HepG2 (cell line): ENCODE measurements at places on chromosomes 12 and 14. TPM values are rescaled to one million over a fixed set of nuclear protein-coding genes. Genes with fewer than 3 reads are reported as not detected.

GRCh38 chr14:51901475-51902024 lies 41.1 kb downstream of the GNG2 start:
- no peaks in the 10 kb centered on the region for H3K4me1 ChIP-seq
- no peaks in the 10 kb centered on the region for H3K36me3 ChIP-seq
- DNase-seq, result no peak
- no peak overlapping the region for H3K4me3 ChIP-seq
- H3K27me3 ChIP-seq, result no peaks in the 10 kb centered on the region

GRCh38 chr12:49945394-49946080 lies 5.0 kb upstream of the AQP2 start:
- peaks cover 22% of the 10 kb centered on the region for H3K4me1 ChIP-seq
- no peak overlapping the region for H3K4me3 ChIP-seq

WSCD2 gene
- polyA plus RNA-seq, result not detected in 2 replicates

DNA sequence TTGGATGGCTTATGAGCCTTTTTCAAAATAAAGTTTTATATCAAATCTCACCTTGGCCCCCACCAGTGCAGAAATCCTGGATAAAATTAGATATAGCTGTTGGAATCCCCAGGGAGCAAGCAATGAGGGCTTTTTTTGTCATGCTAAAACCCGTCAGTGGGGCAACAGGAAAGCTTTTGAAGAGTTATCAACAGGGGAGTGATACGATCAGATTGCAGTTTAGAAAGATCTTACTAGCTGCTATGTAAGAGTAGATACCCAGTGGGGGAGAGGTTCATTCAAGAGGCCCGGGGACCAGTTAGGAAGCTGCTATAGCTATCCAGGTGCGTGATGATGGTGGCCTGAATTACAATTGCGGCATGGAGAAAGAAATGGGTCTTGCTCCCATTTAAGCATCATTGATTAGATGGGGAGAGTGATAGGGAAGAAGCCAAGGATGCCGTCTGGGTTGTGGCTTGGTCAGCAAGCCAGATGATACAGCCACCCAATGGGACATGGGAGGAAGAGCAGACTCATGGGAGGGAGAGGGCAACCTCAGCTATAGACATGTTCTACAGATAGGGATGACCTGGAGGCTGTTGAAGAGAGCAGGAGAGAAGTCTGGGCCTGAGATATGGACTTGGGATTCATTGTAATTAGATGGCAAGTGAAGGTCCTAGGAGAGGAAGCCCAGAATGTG lies 272.4 kb downstream of the DPF3 start:
- no peak for DNase-seq

DNA sequence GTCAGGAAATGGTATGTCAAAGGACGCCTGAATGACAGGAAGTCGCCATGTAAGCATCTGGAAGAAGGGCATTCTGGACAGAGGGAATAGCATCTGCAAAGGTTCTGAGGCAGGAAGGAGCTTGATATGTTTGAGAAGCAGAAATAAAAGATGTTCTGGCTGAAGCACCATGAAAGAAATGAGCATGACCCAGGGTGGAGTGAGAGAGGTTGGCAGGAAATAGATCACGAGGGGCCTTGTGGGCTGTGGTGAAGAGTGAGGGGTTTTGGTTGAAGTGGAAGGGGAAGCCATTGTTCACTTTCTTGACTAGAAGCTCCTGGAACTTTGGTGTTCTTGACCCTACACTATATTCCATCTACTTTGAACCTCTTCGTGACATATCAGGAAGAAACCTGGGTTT lies 99.4 kb upstream of the PARP11 start:
- H3K27me3 ChIP-seq, result no peaks in the 10 kb centered on the region
- no peak overlapping the region for H3K4me3 ChIP-seq
- peaks cover 15% of the 10 kb centered on the region for H3K4me1 ChIP-seq

PRR13 gene
- 65.0 and 70.4 TPM in 2 replicates for polyA plus RNA-seq

LAG3 gene
- polyA plus RNA-seq, result 0.26 and 0.51 TPM in 2 replicates

GRCh38 chr12:67271976-67272375 lies 2.8 kb downstream of the CAND1 start:
- H3K4me1 ChIP-seq, result peaks cover 58% of the 10 kb centered on the region
- H3K27me3 ChIP-seq, result no peaks in the 10 kb centered on the region; the same call in 2 of the 3 replicates
- H3K36me3 ChIP-seq, result peaks cover 4% of the 10 kb centered on the region; the same call in 2 of the 3 replicates
- H3K27ac ChIP-seq, result no peak overlapping the region
- no peak for DNase-seq
- peak overlapping the region; percentile 95; the same call in 1 of the 2 replicates for H3K4me3 ChIP-seq

ANG gene
- 401 and 507 TPM in 2 replicates for polyA plus RNA-seq

NANOG gene
- polyA plus RNA-seq, result 0.04 and 0.30 TPM in 2 replicates

OASL gene
- polyA plus RNA-seq, result 0.09 and 0.11 TPM in 2 replicates

GRCh38 chr14:55255979-55256378 lies 15.2 kb upstream of the FBXO34 start:
- no peaks in the 10 kb centered on the region for H3K36me3 ChIP-seq
- no peak for DNase-seq
- no peak overlapping the region for H3K27ac ChIP-seq

DNA sequence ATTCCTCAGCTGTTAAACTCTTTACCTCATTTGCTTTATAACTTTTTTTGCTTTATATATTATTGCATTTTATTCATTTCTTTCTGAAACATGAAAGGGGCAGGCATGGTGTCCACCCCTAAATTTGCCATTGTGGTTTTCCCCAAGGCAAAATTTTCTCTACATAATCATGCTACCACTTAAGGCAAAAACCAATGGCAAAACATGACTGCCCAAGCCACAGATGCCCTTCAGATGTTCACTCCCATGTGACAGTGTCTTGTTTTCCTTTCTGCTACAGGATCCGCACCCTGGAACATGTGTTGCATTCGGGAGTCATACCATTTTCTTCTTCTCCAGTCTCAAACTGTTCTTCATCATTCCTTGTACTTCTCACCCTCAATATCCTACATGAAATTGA lies 28.3 kb downstream of the TTC5 start:
- H3K27ac ChIP-seq, result no peak overlapping the region
- peaks cover 18% of the 10 kb centered on the region for H3K4me1 ChIP-seq
- no peak overlapping the region for H3K4me3 ChIP-seq
- DNase-seq, result no peak

DNA sequence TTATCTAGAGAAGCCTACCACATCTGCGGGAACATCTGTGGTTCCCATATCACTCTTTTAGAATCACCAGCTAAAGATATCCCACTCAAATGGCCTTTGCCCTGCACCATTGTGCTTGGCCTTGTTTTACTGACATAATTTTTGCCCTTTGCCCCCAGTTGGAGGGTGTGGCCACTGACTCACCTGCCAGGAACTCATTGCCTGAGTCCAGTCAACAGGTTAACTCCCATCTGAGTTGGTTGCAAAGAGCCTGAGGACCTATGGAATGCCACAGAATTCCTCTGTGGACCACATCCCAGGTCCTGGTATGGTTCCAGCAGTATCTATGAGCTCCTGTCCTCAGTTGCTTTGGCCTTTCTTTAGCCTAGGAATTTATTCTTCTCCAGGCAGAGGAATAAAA lies 55.7 kb upstream of the PTGR2 start:
- DNase-seq, result peak; percentile 93
- no peak overlapping the region for H3K4me3 ChIP-seq
- H3K27me3 ChIP-seq, result no peaks in the 10 kb centered on the region
- H3K27ac ChIP-seq, result no peak overlapping the region
- H3K4me1 ChIP-seq, result peaks cover 67% of the 10 kb centered on the region
- no peaks in the 10 kb centered on the region for H3K36me3 ChIP-seq

DNA sequence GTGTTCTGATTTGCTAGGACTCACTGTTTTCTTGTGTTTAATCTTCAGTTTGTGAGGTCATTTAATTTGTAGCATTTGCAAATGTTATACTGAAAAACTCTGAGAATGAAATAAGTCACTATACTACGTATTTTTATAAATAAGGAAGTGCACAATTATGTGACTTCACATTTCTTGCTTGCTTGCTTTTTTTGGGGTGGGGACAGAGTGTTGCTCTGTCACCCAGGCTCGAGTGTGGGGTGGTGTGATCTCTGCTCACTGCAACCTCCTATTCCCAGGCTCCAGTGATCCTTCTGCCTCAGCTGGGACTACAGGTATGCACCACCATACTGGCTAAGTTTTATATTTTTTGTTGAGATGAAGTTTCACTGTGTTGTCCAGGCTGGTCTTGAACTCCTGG lies 32.7 kb downstream of the RBM25 start:
- no peaks in the 10 kb centered on the region for H3K4me1 ChIP-seq
- DNase-seq, result no peak
- no peak overlapping the region for H3K4me3 ChIP-seq
- H3K36me3 ChIP-seq, result peaks cover 65% of the 10 kb centered on the region

DNA sequence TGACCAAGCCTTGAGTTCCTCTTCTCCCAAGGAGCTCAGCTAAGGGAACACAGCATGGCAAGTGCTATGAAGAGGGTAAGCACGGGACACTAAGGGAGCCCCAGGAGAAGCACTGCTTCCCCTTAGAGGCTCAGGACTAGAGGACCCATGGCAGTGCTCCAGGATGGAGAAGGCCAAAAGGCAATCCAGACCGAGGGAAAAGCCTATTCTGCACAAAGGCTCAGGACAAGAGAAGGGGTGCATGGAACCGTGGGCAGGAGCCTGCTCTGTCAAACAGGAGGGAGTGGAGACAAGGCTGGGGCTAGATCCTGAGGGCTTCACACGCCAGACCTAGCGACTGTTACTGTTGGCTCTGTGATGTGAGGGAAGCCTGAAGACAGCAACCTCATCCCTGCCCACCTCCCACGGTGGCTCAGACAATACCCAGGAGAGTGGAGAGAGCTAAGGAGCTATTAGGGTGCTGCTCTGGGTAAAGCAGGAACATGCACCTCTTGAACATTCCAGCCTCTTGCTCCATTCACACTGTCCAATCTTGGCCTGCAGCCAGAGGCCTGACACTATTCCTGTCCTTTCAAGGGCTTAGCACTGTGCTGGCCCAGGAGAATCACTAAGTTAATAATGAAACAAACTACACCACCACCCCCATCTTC lies 24.2 kb downstream of the OTUB2 start:
- no peak overlapping the region for H3K4me3 ChIP-seq
- H3K4me1 ChIP-seq, result peaks cover 19% of the 10 kb centered on the region
- no peak for DNase-seq
- H3K27ac ChIP-seq, result no peak overlapping the region
- H3K27me3 ChIP-seq, result no peaks in the 10 kb centered on the region

IRAK3 gene
- polyA plus RNA-seq, result 0.01 TPM in 1 of 2 replicates, not detected in the other

GRCh38 chr12:49296836-49297694 lies 2.1 kb downstream of the PRPH start:
- no peak overlapping the region for H3K27ac ChIP-seq
- DNase-seq, result peak; percentile 48
- H3K4me3 ChIP-seq, result peak overlapping the region; percentile 37
- H3K4me1 ChIP-seq, result peaks cover 10% of the 10 kb centered on the region

DPY19L2 gene
- polyA plus RNA-seq, result not detected in 2 replicates

DNA sequence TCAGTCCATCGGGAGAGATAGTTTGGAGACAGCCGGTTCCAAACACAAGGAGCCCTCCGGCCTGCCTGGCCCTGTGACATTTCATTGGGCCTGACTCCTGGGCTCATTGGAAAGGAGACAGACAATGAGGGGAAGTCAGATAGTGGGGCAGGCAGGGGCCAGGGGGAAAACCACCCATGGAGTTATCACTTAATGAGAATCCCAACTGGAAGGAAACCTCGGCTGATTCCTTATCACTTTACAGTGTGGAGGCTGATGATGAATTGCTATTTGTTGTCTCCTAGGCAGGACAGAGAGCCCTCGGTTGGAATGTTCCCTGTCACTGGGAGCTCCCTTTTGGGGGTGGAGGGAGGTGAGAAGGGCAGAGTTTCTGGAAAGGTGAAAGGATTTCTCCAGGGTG lies 44.4 kb downstream of the TBX5 start:
- H3K27ac ChIP-seq, result no peak overlapping the region
- no peaks in the 10 kb centered on the region for H3K36me3 ChIP-seq
- H3K4me3 ChIP-seq, result no peak overlapping the region
- no peak for DNase-seq
- no peaks in the 10 kb centered on the region for H3K27me3 ChIP-seq

IL23A gene
- 0.33 and 0.72 TPM in 2 replicates for polyA plus RNA-seq

DNA sequence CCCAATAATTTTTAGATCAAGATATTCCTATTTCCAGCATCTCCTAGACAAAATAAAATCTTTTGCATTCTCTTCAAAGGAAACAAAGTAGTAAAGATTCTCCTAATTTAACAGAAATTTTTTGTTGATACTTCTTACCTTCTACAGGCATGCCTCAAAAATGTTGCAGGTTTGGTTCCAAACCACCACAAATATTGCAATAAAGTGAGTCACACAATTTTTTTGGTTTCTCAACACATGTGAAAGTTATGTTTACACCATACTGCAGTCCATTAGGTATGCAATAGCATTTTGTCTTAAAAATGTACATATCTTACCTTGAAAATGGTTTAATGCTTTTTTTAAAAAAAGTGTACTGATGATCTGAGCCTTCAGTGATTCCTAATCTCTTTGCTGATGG lies 65.6 kb upstream of the USP15 start:
- H3K27me3 ChIP-seq, result peaks cover 22% of the 10 kb centered on the region
- no peaks in the 10 kb centered on the region for H3K36me3 ChIP-seq
- no peak for DNase-seq
- H3K27ac ChIP-seq, result no peak overlapping the region
- no peak overlapping the region for H3K4me3 ChIP-seq

- no peaks in the 10 kb centered on the region for H3K27me3 ChIP-seq
- peak; percentile 60 for DNase-seq
- H3K4me1 ChIP-seq, result peaks cover 72% of the 10 kb centered on the region
- H3K27ac ChIP-seq, result peak overlapping the region; percentile 23
- 0 out of 2 replicates have a peak overlapping the region, but pooled peaks have one; percentile 8 for H3K4me3 ChIP-seq
Measured at GRCh38 chr14:69637503-69638031, 26.2 kb downstream of the SUSD6 start.

- H3K27ac ChIP-seq, result no peak overlapping the region
- H3K36me3 ChIP-seq, result no peaks in the 10 kb centered on the region
- no peak overlapping the region for H3K4me3 ChIP-seq
- DNase-seq, result no peak
- H3K4me1 ChIP-seq, result no peaks in the 10 kb centered on the region
Measured at GRCh38 chr12:117792471-117792870, 176.3 kb downstream of the KSR2 start.

DNA sequence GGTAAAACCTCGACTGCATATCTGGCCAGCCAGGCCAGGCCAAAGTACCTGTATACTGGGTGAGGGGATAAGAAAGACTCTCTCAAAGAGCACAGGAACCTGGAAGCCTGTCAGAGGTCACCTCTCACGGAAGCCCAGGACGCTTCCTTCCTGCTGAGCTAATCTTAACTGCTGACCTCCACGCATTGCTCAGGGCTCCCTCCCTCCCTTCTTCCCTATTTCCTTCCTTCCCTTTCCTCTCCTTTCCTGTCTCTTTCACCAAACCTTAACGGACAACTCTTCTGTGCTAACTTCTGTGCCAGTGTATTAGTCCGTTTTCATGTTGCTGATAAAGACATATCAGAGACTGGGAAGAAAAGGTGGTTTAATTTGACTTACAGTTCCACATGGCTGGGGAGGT lies 14.8 kb upstream of the RNASE10 start:
- peaks cover 33% of the 10 kb centered on the region for H3K4me1 ChIP-seq
- DNase-seq, result no peak
- no peak overlapping the region for H3K27ac ChIP-seq
- no peak overlapping the region for H3K4me3 ChIP-seq
- no peaks in the 10 kb centered on the region for H3K27me3 ChIP-seq
